ENCODE measurements at places on chromosomes 5 and 9.
A peak's percentile ranks its signal among the peaks of the same experiment; 100 is the strongest.

GRCh38 chr5:68920888-68921287, 172.9 kb upstream of the SLC30A5 start:
- DNase-seq: no peak

DNA sequence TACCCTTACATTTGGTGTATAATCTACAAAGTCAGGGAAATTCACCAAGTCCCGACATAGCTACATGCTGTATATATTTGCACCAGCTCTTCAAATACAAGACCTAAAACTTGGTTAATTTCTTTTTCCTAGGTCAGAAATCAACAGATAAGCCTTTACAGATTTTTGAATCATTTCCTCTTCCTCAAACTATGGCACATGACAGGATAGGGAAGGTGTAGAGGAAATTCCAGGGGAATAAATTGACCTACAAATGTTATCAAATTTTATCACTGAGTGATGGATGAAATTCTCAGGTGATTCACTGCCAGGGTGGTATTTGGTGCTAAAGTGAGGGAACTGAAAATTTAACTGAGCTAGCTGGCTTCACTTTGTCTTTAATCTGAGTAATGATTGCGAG, 360.0 kb downstream of the BNC2 start:
- DNase-seq: no peak

DNA sequence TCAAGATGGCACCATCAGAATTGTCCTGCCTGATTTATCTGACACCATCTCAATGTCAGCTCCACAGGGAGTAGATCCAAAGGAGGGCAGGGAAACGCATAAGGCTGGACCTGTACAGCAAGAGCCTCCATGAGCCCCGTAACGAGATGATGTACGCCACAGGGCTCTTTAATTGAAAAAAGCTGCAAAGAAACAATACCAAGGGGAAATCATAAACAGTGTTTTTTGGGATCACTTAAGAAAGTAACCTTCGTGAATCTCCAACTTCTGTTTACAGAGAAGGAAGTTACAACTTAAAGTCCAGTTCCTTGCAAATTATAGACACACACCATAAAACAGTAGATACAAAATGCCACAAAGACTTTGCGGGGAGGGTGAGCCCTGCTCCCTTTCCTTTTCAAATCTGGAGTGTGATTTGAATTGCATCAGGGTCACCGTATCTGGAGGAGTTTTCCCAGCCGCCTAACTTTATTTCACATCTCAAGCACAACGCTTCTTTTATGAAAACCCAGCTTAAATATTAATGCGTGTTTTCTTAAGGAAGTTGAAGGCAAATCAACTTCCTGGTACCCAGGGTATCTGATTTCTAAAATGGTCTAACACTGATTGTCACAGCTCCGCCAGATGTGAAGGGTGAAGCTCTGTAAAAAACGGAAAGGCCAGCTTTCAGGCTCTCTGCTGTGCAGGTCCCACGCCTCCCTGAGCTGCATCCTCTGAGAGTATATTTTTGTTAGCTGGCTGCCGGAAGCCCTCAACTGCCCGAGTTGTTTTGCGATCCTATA, 88.9 kb downstream of the EBF1 start:
- DNase-seq: no peak

GRCh38 chr5:94240993-94241651, 377.3 kb downstream of the KIAA0825 start:
- no peak for DNase-seq

DNA sequence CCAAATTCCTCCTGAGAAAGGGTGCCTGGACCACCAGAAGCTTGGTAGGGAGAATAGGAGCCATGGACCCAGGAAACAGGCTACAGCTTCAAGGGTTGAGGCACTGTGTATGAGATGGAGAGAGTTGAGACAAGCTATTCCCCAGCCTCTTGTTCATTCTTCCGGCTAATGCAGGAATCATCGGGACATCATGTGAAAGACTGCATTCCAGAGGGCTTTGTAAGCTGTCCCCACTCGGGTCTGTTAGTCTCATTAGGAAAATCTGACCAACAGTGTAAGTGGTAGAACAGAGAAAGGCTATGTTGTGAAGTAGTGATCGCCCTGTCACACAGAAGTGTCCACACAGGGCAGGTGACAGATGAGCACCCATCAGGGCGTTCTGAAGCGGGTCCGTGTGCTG, 81.4 kb downstream of the GABBR2 start:
- DNase-seq: no peak

DNA sequence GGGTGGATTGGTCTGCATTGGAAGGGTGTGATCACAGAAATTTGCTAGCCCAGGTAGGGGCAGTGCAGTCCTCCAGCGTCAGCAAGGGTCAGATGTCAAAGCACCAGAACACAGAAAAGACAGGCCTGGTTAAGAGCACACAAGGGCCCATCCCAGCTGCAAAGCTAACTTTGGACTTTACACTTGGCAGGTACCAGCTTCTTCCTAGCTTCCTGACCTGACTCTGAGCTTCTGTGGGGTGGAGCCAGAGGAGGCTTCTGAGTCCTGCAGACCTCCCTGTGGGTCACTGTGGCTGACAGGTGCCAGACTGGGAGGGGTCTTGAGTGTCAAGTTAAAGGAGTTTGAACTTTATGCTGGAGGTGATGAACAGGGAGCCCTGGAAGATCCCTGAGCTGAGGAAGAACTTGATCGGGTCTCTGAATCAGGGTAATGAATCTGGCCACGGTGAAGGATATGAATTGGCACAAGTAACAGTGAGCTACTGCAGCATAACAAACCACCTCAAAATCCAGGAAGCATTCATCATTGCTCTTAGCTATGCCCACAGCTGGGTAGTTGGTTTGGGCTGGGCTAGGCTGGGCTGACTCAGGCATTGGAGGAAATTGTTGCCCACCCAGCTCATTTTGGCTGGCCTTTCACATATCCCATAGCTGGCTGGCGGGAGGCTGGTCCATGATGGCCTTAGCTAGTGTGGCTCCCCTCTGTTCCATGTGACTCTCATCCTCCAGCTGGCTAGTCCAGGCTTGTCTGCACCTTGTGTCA, 63.4 kb downstream of the BARX1 start:
- no peak for DNase-seq

- DNase-seq: no peak
Measured at GRCh38 chr9:107504585-107505455, 15.3 kb upstream of the KLF4 start.

- no peak for DNase-seq
Measured at GRCh38 chr9:6611865-6612264, 33.7 kb downstream of the GLDC start.

GRCh38 chr9:94719878-94720277, 6.6 kb upstream of the AOPEP start:
- no peak for DNase-seq

DNA sequence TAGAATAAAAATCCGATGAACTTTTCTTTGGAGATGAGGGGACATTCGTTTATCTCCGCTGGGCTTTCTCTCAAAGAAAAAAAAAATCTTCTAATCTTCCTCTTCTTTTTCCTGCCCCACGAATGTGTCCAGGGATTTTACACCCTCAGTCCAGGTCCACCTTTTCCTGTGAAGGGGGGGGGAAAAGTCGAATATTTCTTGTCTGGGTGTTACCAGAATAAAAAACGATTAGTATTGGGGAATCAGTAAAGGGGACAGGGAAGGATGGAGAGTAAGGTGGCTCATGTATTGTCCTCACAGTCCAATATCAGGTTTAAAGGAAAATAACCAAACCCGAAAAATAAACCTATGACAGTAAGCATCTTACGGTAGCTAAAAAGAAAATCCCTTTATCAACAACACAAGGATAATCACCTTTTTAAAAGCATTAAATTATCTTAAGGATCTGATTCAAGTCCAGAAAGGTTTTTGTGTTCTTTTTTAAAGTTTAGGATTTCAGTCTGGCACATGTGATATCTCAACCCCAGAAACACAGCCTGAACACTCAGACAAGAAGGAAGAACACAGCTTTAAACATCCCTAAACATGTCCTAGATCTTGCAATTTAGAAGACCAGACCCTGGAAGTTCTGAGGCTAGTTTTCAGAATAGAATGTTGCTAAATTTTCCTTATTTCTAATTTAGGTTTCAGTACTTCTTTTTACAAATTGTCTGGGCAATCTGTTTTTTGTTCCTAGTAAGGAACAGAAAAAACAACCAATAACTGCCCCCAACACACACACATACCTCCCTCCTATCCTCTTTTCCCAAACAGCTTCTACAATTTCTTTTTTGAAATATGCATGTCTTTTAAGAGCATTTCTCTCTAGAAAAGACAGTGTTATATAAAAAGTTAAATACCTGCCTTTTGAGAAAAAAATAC, 1.2 kb downstream of the ZNF608 start:
- no peak for DNase-seq

DNA sequence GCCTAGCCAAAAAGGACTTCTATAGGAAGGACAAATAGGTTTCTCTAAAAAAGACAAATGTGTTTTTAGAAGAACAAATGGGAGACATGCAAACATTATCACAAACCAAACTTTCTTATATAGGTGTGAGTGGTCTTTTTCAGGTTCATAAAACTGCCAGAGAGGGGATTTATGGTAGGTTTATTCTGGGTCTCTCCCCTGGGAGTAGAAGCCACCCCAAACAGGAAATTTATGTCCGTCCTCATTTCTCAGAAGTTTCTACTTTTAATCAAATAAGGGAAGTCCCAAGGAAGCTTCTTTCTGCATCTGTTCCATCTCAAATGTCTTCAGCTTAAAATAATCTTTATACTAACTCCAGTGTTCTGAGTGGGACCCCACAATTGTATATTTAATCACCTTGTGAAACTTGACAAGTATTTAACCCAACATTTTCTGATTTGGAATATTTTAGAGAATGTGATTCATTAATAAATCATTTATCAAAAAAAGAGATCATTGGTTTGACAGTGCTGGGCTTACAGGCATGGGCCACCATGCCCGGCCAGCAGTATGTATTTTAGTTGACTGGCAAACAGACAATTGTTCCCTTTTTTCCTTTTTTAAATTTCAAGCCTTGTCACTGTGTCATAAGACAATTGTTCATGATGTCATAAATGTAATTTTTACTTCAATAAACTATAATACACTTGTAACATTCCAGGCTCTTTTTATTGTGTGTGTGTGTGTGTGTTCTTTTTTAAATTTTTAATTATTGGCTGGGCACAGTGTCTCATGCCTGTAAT, 44.6 kb upstream of the GLDC start:
- DNase-seq: no peak

- DNase-seq: no peak
Measured at GRCh38 chr9:22508790-22509189, 62.2 kb downstream of the DMRTA1 start.

- DNase-seq: no peak
Measured at GRCh38 chr9:133113163-133113948, 7.7 kb downstream of the RALGDS start.

GRCh38 chr9:21995006-21995665, 545 bp downstream of the CDKN2B-AS1 start:
- peak; percentile 65 for DNase-seq

- DNase-seq: no peak
Measured at GRCh38 chr5:68804343-68804742, 289.5 kb upstream of the SLC30A5 start.

DNA sequence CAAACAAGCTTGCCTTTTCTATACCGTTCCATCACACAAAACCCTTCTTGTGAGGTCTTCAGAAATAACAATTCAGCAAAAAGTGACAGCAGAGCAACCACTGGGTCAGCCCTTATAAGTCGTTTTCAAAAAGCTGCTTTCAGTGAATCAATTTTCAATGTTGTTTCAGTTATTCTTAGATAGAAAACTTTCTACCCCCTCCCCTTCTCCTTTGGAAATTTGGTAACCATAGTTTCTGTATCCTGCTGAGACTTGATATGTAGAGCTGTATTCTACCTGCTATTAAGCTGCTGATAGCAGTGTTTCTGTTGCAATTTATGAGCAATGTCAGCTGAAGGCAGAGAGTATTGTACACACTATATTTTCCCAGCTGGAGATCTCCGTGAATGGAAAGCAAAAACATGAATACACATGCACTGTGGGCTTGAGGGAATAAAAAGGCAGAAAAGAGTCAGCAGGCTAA, 75.7 kb downstream of the ZNF608 start:
- no peak for DNase-seq

GRCh38 chr5:123756816-123757215, 244.8 kb downstream of the CSNK1G3 start:
- no peak for DNase-seq

- DNase-seq: no peak
Measured at GRCh38 chr5:149611326-149611725, 30.0 kb downstream of the ARHGEF37 start.

DNA sequence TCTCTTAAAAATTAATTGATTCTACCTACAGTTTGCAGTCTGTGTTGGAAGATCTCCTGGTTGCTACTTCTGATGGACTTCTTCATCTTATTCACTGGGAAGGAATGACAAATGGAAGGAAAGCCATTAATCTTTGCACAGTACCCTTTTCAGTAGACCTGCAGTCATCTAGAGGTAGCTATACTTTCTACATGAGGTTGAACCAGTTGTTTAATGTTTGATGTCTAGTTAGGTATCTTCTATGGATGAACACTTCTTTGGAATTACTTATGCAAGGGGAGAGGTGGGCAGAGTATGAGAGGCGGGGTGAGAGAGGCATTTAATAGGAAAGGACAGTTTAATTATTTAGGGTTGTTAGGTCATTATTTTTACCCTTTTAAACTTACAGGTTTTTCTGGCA, 91.2 kb downstream of the RIC1 start:
- DNase-seq: no peak
